ENCODE measurements at places on chromosomes 5 and 9.

GRCh38 chr5:16577677-16578076 lies 39.1 kb downstream of the RETREG1 start:
- DNase-seq = no peak

DNA sequence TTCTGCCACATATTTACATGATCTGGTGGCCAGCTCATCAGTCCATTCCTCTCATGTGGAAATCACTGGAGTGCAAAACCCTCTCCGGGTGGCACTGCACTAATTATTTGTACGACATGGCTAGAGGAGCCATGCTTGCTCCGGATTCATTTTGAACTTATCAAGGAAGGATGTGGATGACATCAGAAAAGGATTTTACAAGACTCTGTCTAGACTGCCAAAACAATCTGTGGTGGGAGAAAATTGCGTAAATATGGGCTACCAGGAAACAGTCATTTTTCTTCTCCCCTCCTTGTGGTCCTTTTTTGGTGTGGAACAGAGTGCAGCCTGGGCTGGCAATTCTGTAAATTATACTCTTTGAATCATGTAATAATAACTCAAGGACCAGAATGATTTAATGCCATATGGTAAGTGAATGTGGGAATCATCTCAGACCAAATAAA lies 123.4 kb upstream of the IFNE start:
- no peak for DNase-seq

GRCh38 chr9:94127806-94128205 lies 43.5 kb downstream of the PTPDC1 start:
- no peak for DNase-seq

- no peak for DNase-seq
Observed at GRCh38 chr9:14198047-14198840, 115.7 kb downstream of the NFIB start.

GRCh38 chr9:81411961-81412360 lies 277.4 kb downstream of the TLE1 start:
- DNase-seq = no peak

GRCh38 chr9:107540164-107540561 lies 50.6 kb upstream of the KLF4 start:
- DNase-seq = no peak

DNA sequence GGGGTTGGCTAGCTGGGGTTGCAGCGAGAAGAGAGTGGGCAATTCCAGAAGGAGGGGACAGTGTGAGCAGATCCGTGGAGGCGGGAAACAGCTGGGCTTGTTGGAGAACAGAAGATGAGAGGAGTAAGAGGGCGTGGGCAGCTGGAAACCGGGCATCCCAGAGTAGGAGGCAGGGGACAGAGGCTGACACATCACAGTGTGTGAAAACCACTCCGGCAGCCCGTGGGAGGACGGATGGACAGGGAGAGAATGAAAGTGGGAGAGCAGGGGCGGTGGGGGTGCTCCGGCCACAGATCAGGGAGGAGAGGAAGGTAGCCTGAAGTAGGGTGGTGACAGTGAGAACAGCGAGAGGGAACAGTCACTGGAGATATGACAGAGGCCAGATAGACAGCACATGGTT lies 8.3 kb upstream of the PSMB7 start:
- no peak for DNase-seq

- no peak for DNase-seq
Observed at GRCh38 chr5:112434641-112435040, 15.6 kb upstream of the EPB41L4A start.

DNA sequence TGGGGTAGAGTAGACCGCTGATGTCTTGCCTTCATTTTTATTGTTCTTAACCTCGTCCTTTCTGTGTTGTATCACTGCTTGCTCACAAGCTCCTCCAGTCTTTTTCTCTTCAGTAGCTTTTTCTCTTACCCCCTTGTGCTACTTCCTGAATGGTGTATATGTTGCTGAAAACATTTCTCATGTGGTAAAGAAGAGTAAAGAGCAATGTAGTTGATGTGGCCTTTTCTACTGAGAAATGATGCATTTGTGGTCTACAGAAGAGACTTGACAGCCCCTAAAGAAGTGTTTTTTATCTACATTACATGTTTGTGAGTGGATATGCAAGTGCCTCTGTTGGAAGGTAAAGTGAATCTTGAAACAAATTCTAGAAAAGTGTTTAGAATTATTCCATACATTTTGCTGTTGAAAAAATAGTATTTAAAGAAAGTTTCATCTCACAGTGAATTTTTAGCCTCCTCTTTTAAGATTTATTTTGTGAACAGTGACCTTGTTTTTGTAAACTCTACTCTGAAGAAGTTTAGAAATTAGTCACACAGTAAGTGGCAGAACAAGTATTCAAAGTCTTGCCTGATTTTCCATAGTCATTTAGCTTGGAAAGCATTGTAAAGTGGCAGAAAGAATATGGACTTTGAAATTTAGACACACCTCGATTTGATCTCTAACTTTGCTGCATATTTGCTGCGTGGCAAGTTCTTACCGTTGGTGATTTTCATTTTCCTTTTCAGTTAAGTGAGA lies 17.4 kb downstream of the CDC42SE2 start:
- DNase-seq = peak; percentile 87

DNA sequence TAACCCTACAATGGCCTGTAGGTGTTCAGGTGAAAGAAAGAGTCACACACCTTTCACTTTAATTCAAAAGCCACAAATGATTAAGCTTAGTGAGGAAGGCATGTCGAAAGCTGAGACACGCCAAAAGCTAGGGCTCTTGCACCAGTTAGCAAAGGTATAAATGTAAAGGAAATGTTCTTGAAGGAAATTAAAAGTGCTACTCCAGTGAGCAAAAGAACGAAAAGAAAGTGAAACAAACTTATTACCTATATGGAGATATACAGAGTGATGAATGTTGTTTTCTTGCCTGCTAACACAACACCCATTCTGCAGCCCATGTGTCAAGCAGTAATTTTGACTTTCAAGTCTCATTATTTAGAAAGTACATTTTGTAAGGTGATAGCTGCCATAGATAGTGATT lies 254.2 kb upstream of the SLC24A2 start:
- DNase-seq = peak; percentile 30

DNA sequence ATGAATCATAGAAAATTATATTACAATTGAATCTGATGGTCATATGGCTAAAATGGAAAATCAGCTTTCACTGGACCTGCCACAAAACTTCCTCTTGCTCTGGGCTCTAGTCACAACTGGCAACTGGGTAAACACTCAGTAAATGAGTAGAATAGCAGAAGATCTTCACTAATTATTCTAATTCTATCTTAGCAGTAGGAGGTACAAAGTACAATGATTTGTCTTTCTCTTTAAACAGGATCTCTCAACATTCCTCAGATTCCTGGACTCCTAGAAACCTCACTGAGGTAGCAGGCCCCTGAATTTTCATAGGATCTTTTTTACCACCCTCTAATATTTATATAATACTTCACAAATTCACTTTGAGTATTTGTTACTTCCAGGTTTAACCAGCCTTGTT lies 239.9 kb upstream of the SMARCA2 start:
- no peak for DNase-seq

DNA sequence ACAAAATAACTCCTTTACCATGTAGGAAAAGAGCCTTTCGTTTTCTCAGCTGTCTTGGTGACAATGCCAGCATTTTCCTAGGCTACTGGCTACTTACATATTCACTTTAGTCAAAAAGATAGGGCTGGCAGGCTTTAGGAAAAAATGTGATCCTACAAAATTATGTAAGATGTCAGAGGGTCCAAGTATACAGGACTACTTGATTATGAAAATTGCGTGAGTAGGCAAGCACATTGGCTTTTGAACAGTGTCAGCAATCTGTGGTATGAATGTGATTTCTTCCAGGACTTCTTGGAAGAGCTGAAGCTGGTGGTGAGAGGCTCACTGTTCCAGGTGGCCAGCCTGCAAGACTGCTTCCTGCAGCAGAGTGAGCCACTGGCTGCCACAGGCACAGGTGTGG lies 22.8 kb downstream of the THBS4 start:
- DNase-seq = no peak

GRCh38 chr5:129245489-129245888 lies 150.9 kb downstream of the ISOC1 start:
- DNase-seq = no peak

GRCh38 chr5:115150512-115150911 lies 19.2 kb downstream of the TRIM36 start:
- no peak for DNase-seq

DNA sequence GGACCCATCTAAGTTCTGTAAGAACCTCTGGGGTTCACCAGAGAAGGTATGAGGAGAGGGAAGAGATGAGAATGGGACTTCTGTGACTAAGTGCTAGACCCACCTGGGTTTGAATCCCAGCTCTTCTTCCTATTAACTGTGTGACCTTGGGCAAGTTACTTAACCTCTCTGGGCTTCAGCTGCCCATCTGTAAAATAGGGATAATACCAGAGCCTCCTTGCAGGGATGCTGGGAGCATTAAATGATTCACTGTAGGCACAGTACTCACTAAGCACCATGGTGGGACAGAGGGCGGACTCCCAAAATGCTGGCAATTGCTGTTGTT lies 53.6 kb downstream of the WHRN start:
- no peak for DNase-seq

DNA sequence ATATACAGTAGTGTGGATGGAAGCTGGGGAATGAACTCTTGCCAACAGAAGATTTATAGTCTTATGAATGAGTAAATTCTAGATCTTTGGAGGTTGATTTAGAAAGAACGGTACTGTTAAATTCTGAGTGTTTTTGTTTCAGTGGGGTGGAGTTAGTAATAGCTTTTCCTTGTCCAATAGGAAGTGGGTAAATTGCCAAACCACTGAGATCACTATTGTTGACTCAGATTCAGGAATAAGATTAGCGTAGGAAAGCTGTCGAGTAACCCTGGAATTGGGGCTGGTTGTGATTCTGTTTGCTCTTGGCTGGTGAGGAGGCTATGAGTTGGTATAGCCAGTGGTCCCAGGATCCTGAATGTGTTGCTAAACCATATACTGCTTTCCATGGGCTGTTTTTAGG lies 155.6 kb downstream of the ARHGAP26 start:
- DNase-seq = no peak
